ENCODE measurements at places on chromosomes 7 and 10.
A peak's percentile ranks its signal among the peaks of the same experiment; 100 is the strongest.

- DNase-seq, result no peak
These were observed 393 bp downstream of the ZNF467 start for GRCh38 chr7:149772956-149773434.

DNA sequence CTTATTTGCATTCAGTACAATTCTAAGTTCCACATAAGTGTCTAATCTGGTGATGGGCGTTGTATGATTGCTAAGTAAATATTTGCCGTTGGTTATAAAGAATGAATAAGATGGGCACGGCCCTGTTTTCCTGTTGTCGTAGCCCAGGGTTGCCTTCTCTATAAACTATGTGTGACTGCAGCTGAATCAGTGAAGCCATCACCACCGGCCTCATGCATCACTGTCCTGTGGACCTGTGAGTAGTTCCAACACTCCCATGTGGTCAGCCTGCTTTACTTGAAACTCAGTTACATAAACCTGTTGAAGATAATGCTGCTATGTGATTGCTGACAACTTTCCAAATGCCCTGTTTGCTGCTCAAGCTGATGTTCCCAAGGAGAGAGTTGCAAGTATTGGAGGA lies 21.6 kb upstream of the KLF6 start:
- peak; percentile 82 for DNase-seq

- peak; percentile 31 for DNase-seq
These were observed at the start of gene PWWP2B for GRCh38 chr10:132397036-132397541. PWWP2B (plus strand) TSS chr10:132397200; CDS start chr10:132397227, 27 bp downstream.

DNA sequence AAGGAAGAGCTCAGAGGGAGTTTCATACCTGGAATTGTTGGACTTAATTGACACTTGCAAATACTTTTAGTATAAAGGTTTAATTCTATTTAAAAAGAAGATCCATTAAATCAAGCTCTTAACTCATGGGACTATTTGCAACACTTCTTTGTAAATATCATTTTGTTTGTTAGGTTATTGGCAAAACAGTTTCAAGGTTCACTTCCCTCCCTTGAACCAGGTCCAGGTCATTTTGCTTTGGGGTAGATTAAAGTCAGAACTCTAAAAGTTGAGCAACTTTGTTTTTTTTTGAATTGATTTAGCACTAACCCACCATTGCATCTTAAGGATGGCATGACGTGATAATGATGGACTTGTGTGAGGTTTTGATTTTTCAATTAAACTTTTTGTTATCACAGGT lies 45.9 kb downstream of the ZRANB1 start:
- no peak for DNase-seq

GRCh38 chr10:73837072-73837471 lies 25.7 kb upstream of the NDST2 start:
- no peak for DNase-seq

DNA sequence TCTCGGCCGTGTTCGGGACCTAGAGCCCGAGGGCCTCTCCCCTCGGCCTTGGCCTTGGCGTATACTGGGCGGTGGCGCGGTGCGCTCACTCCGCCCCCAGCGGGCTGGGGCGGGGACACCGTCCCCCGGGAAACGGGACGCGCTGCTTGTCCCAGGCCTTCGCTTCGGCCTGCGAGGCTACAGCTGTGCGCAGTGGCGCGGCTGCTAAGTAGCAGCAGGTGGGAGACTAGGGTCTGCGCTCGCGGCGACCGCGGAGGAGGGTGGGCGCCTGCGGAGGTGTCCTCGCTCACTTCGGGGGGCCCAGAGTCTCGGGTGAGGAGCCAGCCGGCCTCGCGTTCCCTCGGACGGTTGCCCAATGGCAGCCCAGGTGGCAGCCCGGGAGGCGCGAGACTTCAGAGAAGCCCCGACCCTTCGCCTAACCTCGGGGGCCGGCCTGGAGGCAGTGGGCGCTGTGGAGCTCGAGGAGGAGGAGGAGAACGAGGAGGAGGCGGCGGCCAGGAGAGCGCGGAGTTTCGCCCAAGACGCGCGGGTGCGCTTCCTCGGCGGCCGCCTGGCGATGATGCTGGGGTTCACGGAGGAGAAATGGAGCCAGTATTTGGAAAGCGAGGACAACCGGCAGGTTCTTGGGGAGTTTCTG lies at the start of gene DNAH11:
DNAH11 (plus strand) TSS at position 149 of the 637 bp plus-strand sequence; CDS start at position 356, 207 bp downstream.
- DNase-seq, result peak; percentile 49

- DNase-seq, result peak; percentile 92
These were observed 84.6 kb upstream of the NAMPT start for GRCh38 chr7:106369352-106369751.

GRCh38 chr10:10699427-10699826 lies 318.2 kb upstream of the CELF2 start:
- DNase-seq, result no peak

DNA sequence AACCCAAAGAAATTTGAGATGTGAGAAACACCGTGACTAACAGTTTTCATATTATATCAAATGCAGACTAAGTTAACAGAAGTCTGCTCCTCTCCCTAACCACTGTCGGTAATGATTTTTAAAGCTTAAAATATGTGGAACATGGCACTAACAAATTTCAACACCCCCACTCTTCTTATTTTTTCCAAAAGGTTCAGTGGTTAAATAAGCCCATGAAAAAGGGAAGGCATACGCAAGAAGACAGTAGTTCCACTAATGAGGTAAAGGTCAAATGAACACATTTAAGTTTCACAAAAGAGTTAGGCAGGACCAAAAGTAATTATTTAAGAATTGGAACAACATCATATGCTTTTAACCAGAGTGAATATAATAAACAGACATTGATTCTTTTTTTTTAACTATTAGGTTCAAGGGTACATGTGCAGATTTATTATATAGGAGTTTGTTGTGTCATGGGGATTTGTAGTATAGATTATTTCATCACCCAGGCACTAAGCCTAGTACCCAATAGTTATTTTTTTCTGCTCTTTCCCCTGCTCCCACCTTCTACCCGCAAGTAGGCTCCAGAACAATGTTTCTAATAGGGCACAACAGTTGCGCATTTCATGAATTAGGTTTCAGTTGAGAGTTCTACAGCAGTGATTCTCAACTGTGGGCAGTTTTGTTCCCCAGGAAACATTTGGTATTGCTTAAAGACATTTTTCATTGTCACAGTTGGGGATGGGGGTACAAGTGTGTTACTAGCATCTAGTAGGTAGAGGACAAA lies 79.9 kb downstream of the HBP1 start:
- DNase-seq, result no peak

DNA sequence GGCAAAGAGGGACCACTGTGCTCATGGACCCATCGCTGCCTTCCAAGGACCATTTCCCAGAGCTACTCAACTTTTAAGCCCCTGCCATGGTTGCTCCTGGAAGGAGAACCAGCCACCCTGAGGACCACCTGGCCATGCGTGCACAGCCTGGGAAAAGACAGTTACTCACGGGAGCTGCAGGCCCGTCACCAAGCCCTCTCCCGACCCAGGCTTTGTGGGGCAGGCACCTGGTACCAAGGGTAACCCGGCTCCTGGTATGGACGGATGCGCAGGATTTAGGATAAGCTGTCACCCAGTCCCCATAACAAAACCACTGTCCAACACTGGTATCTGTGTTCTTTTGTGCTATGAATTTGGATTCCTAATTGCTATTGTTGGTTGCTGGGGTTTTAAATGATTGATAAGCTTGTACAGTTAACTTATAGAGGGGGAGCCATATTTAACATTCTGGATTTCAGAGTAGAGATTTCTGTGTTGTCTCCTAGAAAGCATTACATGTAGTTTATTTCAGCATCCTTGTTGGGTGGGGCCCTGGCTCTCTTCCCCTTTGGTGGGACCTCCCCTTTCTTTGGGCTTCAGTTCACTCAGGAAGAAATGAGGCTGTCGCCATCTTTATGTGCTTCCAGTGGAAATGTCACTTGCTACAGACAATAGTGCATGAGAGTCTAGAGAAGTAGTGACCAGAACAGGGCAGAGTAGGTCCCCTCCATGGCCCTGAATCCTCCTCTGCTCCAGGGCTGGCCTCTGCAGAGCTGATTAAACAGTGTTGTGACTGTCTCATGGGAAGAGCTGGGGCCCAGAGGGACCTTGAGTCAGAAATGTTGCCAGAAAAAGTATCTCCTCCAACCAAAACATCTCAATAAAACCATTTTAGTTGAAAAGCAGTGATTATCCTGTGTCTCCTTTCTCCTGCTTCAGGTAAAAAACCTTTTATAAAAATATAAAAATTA lies 19.4 kb downstream of the LAT2 start:
- DNase-seq, result no peak

- DNase-seq, result no peak
These were observed 382.3 kb upstream of the MTPN start for GRCh38 chr7:136359333-136359903.

- peak; percentile 93 for DNase-seq
These were observed 1339.4 kb downstream of the XPNPEP1 start for GRCh38 chr10:108583877-108584276.

DNA sequence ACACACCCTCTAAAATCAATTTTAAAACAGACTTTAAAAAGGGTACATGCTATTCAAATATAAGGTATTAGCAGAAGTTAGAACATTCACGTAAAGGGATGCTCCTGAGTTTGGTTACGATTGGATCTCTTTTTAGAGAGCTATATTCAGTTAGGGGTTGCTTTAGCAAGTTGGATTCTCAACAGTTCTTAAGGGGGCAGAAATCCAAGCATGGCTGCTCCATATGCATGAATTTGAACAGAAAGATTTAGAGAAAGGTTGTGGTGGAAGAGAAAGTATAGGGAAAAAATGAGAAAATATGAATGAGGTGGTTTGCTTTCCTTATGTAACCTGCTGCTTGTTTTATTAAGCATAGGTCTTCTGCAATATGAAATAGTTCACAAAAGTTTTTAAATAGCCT lies 855.1 kb downstream of the SORCS1 start:
- DNase-seq, result no peak

DNA sequence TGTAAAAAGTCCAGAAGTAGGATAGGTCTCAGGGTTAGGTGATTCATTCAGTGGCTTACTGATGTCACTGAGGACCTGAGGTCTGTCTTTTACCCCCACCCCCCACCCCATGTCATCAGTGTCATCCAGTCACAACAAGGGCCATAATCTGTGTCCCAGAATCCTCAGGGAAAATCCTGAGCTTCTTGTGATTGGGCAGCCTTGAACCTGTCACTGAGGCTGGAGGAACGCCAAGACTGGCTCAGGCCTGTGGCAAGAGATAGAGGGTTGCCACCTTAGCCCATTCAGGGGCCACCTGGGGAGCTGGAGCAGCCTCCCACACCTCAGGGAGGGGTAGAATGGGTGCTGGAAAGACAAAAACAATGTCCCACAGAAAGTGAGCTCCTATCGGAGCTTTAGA lies 29.7 kb downstream of the NUB1 start:
- DNase-seq, result no peak

All from RPMI7951 (cell line).